ENCODE measurements at places on chromosomes 16 and 17.

GRCh38 chr17:40486522-40487370, 14.7 kb downstream of the TNS4 start:
- DNase-seq: no peak

DNA sequence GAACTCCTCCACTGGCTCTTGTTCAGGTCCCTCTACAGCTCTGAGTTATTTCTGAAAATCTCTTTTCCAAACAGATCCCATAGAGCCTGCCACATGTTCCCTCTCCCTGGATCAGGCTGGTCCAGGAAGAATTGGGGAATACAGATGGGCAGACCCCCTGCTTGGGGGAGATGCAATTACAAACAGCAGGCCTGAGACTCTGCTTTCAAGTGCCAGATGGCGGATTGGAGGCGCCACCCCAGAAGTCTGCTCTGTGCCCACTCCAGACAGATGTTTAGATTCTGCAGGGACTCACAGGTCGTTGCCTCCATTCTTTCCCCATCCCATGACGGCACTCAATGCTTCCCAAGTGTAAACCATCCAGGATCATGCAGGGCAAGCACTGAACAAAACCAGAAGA, 316.6 kb downstream of the SLC39A11 start:
- peak; percentile 83 for DNase-seq

GRCh38 chr17:75392559-75392958, 12.9 kb downstream of the GRB2 start:
- no peak for DNase-seq

DNA sequence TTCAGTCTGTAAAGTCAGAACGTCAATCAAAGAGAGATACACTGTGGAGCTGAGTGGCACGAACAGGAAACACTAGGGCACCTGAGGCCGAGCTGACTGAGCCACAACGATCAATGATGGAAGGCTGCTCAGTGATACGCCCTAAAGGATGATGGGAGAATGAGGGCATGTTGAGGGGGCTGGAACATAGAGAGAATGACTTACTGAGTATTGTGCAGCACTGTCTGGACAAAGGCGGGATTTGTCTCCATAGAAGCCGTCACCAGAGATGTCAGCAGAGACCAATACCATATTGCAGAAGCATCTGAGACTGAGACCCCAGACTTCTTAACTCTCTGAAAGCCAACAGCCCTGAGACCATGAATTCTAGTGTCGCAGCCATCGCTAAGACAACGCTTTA, 33.4 kb downstream of the ZZEF1 start:
- peak; percentile 22 for DNase-seq

- DNase-seq: no peak
These were observed 8.5 kb downstream of the TXNDC11 start for GRCh38 chr16:11734025-11734652.

GRCh38 chr16:82761858-82762257, 135.1 kb downstream of the CDH13 start:
- DNase-seq: no peak

GRCh38 chr17:57499648-57500049, 243.3 kb downstream of the MSI2 start:
- no peak for DNase-seq

- no peak for DNase-seq
These were observed 13.9 kb downstream of the KIAA0513 start for GRCh38 chr16:85041219-85042166.

GRCh38 chr17:81152288-81152828, 12.9 kb upstream of the PVALEF start:
- DNase-seq: no peak

- no peak for DNase-seq
These were observed 1.5 kb upstream of the GPRC5C start for GRCh38 chr17:74430385-74430705.

GRCh38 chr16:29757950-29758466, 12.2 kb upstream of the C16orf54 start:
- no peak for DNase-seq

- no peak for DNase-seq
These were observed 22.1 kb downstream of the RABEP2 start for GRCh38 chr16:28902909-28903308.

DNA sequence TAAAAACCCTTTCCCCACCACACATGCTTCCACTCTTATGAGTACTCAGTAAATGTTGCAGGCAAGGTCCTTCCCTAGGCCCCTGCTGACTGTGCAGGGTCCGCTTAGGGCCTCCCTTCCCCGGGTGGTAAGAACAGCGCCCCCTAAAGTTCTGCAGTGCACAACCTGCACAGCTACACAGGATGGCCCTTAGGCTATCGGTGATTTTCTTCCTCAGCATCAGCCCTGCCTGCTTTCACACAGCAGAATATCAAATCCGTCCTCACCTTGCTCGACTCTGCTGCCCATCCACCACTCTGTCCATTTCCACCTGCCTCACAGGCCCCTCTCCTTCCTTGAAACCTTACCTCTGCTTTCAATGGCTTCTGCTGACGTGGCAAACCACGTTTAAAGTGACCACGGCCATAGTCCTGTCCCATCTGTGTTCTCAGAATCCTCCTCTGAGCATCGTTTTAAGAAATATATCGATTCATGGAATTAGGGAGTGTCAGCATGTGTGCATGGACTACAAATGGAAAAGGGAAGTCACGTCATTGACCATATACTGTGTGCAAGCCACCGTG, 51.4 kb upstream of the TMEM132E start:
- DNase-seq: no peak

DNA sequence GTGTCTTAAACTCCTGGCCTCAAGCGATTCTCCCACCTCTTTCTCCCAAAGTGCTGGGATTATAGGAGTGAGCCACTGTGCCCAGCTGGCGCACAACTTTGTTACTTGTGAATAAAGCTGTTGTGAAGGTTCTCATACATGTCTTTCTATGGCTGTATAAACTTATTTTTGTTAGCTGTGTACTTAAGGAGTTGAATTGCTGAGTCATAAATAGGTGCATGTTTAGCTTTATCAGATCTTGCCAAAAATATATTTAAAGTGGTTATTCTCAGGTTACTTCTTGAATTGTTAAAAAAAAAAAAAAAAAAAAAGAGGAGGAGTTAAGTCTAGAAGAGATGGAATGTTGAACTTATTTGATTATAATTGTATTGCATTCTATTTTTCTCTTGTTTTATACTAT, 47.6 kb upstream of the IRX3 start:
- DNase-seq: no peak
